Activated naive CD4-positive, alpha-beta T cell treated with anti-CD3 and anti-CD28 coated beads, Interleukin-2, amount 50 U/mL, for 72 hours (primary cell): ENCODE measurements at places on chromosomes 1 and 21.
A peak's percentile ranks its signal among the peaks of the same experiment; 100 is the strongest.

DNA sequence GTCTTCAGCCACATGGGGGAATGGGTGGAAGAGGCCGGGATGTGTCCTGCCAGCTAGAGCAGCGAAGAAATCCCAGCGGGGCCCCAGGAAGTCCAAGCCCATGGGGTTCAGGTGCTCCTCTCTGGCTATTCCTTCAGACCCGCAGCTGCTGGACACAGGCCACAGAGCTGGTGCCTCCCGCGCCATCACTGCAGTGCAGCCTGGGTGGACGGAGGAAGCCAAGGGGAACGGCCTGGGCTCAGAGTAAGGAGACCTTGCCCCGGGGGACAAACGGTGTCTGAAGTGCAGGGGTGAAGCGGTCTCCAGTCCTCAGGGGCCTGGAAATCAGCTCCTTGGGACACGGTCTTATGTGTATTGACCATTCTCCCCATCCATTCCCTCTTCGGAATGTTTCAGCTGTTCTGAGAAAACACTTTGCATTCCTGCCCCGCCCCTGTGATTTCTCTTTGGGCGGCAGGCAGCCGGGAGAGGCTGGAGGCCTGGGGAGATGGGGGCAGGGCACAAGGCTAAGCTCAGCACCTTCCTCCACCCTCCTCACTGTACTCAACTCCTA lies 18.4 kb downstream of the MTHFR start:
- DNase-seq, result no peak

DNA sequence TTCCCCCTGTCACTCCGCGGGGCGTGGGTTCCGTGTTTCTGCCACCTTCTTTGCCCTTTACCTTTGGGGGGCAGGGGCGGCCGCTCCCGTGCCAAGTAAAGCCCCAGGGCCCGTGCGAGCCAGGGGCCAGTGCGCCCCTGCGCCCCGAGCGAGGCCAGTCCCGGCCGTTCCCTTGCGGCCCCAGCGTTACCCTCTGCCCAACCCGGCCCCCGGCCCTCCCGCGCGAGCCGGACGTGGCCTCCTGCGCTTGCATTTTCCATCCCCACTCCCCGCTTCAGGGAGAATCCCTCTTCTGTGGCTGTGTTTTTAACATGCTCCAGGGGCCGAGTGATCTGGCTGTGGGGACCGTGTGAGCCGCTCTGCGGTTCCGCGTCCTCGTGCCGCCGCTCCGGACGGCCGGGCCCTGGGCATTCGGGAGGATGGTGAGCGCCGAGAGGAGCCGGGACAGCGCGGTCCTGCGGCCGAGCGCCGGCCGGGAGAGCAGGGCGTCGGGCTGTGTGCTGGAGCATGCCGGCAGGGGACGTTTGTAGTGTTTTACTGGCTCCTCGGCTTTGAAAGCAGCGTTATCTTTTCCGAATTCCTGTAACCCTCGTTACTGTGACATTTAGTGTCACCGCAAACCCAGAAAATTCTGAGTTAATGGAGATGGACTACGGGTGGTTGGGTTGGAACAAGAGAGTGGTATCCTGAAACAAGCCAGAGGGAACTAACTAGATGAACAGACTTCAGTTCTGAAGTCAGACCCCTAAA lies 1.0 kb downstream of the GALNT2 start:
- peak; percentile 68 for DNase-seq

DNA sequence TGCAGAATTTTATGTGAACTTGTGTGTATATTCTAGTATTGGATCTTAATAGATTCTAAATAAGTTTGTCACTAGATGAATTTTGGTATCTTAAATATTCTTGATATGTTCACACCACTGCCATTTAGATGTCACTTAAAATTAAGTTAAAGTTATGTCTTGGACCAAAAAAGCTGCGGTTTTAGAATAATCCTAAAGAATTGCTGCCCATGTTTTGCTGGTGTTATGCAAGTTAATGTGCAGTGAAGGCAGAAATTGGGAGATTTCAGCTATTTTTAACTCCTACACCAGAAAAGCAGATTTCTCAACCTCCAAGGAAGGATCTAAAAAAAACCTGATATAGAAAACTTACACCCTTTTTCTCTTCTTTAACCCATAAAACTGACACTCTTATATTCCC lies 757 bp downstream of the ACADM start:
- DNase-seq, result no peak

DNA sequence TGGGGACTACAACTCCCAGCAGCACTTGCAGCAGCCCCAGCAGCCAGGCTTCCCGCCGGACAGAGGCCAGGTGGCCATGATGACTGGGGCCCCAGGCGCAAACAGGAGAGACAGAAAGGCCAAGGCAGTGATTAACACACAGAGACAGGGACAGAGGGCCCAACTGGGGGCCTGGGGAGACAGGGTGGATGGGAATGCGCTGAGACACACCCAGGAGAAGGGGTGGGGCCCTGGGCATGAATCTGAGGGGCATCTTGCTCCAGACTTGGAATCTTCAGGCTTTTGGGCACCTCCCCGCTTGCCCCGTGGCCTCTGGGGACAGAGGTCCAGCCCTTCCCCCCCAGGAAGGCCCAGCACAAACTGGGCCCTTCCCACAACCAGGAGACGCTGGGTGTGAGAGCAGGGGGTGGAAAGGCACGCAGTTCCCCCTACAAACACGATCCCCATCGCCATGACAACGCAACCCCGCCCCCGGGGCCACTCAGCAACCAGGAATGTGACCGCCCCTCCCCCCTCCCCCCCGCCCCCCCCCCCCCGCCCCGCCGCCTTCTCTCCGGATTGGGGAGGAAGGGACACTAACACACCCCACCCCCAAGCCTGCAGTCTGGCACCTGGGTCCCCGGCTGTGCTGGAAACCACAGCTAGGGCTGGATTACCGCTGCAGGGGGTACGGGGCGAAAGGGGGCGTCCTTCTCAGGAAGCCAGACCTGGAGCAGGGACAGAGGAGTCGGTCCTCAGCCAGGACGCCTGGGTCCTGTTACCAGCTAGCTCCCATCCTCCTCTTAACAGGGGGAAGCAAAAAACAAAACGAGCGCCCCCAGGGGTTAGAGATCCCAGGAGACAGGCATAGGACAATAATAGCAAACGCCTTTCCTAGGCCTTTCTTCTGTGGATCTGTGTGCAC lies 4.5 kb downstream of the HDGF start:
- DNase-seq, result peak; percentile 50

DNA sequence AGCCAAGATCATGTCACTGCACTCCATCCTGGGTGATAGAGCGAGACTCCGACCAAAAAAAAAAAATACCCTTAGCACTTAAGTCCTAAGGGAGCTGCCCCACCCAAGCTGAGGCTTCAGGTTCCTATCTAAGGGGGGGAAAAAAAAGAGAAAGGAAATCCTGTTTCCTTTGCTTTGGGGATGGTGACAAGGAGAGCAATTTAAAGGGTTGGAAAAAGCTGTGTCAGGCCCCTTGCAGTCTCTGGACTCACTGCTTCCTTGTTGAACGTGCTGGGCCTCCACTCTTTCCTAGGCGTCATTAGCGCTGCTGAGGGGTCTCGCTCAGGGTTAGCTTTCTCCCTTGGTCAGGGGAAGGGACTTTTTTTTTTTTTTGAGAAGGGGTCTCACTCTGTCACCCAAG lies 18.1 kb downstream of the PRCC start:
- no peak for DNase-seq

GRCh38 chr1:197180252-197180878 lies 33.9 kb upstream of the ASPM start:
- no peak for DNase-seq

- no peak for DNase-seq
Measured at GRCh38 chr1:179879797-179880196, 2.2 kb upstream of the TOR1AIP2 start.

- DNase-seq, result no peak
Measured at GRCh38 chr1:241557031-241557430, 24.9 kb downstream of the KMO start.

- no peak for DNase-seq
Measured at GRCh38 chr1:172887162-172887561, 163.6 kb downstream of the TNFSF18 start.

DNA sequence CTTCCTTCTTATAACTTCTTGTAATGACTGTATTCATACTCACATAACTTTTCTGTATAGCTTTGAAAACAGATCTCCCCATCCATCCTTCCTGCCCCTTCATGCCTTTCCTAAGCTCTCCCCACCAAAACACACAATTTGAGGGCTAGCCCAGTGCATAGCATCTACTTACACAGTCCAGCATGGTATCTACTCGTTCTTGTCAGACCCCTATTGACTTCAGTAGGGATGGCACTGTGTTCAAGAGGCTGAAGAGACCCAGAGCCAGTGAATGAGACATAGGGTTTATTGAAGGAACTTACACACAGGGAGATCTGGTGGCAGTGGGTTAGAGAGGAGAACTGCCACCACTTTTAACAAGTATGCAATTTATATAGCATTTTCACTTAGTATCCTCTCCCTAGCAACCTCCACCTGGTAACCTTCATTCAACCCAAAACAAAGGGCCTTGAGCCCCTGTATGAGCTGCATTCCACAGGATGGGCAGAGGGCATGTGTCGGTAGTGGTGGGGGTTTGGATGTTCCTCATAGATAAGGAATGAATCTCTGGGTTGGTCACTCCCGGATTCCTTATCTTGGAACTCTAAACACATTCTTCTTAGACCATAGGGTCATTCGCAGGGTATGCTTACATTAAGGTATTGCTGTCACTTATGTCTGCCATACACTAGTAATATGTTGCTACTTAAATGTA lies 64.9 kb upstream of the GNG12 start:
- DNase-seq, result no peak

- no peak for DNase-seq
Measured at GRCh38 chr1:47796626-47797025, 200.6 kb downstream of the TRABD2B start.

DNA sequence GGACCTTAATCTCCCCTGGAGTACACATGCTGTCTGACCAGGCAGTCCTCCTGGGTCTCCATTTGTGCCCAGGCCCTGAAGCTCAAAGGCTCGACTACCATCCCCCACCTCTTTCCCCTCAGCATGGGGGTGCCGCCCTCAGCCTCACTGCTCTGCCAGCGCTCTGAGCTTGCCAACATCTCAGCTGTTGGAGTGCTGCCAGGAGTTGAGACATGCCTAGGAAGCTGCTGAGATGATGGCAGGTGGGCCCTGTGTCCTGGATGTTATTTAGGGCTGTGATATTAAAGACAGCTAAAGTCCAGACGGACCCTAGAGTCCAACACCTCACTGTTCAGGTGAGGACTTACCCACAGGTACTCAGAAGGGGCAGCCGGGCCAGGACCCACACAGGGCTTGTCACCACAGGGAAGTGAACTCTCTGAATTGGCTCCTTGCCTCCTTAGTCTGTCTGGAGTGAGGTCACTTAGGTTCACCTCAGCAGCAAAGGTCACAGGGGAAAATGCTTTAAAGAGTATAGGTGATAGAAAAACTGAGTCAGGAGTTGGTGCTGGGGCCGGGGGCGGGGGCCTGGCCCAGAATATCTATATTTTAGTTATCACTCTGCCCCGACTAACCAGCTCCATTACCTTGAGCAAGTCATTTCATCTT lies 19.7 kb upstream of the KCNC4 start:
- DNase-seq, result no peak

GRCh38 chr1:62317021-62317768 lies 2.0 kb downstream of the KANK4 start:
- DNase-seq, result no peak

GRCh38 chr1:209805341-209805781 lies 581 bp downstream of the IRF6 start:
- no peak for DNase-seq

DNA sequence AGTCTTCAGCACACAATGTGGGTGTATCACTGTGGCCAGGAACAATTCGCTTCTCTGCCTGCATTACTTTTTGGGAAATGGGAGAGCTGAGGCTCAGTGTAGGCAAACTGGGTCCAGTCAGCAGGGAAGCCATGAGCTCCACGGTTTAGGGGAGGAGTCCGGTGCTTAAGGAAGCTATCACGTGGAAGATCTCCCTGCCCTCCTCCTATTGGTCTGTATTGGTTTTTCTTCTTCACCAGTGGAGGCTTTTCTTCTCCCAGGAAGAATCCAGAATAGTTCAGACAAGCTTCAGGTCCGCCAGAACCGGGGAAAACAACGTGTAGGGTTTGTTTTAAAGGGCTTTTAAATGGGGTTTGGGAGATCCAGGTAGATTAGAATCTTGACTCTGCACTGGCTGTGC lies 156.2 kb upstream of the CAMK1G start:
- no peak for DNase-seq

GRCh38 chr1:39261712-39262221 lies 57.3 kb downstream of the MACF1 start:
- no peak for DNase-seq

DNA sequence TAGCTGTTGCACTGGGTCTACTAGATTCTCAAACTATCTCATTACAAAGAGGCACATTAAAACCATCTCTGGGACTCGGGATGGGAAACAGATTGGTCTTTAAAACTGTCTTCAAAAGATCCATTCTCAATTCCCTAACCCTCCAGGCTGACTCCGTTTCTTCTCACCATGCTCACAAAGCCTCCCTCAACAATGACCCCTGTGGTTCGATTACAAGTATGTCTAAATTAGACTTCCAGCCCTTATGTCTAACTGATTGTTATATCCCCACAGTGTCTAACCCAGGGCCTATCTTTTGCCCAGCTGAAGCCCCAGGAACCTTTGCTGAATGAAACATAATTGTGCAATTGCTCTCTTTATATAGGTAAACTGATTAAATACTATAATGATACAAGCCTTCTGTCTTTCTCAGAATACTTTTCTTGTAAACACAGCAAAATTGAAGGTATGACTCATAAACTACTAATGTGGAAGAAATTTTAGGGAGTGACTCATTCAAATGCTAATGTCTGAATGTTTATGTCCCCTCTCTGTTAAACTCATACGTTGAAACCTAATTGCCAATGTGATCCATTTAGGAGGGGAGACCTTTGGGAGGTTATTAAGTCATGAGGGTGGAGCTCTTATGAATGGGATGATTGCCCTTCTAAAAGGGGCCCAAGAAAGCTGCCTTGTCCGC lies 65.6 kb upstream of the DAB1 start:
- no peak for DNase-seq

DNA sequence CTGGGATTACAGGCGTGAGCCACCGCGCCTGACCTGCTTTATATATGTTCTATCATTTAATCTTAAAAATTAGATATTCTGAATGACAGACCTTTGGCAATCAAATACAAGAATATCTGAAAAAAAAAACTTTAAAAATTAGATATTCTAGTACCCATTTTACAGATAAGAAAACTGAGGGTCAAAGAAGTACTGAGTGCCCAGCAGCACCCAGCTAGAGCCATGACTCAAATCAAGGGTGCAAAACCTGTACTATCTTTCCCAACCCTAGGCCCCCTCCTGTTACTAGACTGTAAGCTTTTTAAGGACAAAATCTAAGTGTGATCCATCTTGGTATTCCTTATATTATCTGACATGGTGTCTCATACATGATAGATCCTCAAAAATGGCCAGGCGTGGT lies 8.3 kb downstream of the ARHGAP30 start:
- no peak for DNase-seq

- no peak for DNase-seq
Measured at GRCh38 chr1:11362547-11363021, 89.6 kb downstream of the UBIAD1 start.
